ENCODE measurements at places on chromosomes 12 and 14. TPM values are rescaled to one million over a fixed set of nuclear protein-coding genes. Genes with fewer than 3 reads are reported as not detected.
A peak's percentile ranks its signal among the peaks of the same experiment; 100 is the strongest.

FGD6 gene
- polyA plus RNA-seq: 11.4 TPM

DNA sequence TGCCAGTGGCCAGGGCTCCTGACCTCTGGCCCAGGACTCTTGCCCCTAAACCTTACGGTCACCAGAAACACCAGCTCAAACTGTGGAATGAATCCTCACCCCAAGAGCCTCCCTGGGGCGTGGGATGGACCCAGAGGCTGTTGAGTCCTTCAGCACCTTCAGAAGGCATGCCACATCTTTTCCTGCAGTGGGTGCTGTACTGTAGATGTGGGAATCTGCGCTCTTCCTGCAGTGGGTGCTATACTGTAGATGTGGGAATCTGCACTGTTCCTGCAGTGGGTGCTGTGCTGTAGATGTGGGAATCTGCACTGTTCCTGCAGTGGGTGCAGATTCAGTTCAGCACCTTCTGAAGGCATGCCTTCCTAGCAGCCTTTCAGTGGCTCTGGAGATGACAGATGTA is 1.2 kb downstream of the KRT82 start:
- H3K27ac ChIP-seq: no peak overlapping the region
- no peaks in the 10 kb centered on the region for H3K27me3 ChIP-seq
- no peaks in the 10 kb centered on the region for H3K36me3 ChIP-seq
- no peaks in the 10 kb centered on the region for H3K4me1 ChIP-seq
- H3K4me3 ChIP-seq: no peak overlapping the region
- no peak for DNase-seq

GRCh38 chr12:131085125-131085815 is 131.6 kb downstream of the ADGRD1 start:
- no peak overlapping the region for H3K27ac ChIP-seq
- H3K27me3 ChIP-seq: no peaks in the 10 kb centered on the region
- peaks cover 51% of the 10 kb centered on the region for H3K36me3 ChIP-seq
- no peak overlapping the region for H3K4me3 ChIP-seq
- no peak for DNase-seq

LMNTD1 gene
- not detected for polyA plus RNA-seq

DNA sequence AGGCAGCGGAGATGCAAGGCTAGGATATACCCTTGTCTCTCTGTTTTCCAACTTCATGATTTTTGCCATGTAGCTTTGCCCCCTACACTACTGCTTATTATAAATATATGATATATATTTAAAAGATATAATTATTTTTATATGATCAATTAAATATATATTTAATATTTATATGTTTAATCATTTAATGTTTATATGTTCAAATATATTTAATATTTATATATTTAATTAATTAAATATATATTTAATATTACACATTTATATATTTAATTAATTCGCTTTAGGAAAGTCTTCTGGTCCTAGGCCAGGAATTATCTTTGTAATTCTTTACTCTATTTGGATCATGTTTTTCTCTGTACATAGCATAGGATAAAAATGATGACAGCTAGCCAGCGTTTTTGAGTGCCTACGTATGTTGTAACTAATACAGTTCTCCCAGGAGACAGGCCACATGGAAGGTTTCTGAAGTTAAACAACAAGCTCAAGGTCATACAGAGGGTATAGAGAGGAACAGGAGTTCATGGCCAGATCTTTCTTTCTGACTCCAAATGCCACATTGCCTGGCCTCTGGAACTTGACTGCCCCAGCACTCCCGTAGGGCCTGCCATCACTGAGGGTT is 192.5 kb downstream of the KCNA5 start:
- H3K36me3 ChIP-seq: no peaks in the 10 kb centered on the region
- no peaks in the 10 kb centered on the region for H3K27me3 ChIP-seq
- DNase-seq: no peak
- H3K4me3 ChIP-seq: no peak overlapping the region

DNA sequence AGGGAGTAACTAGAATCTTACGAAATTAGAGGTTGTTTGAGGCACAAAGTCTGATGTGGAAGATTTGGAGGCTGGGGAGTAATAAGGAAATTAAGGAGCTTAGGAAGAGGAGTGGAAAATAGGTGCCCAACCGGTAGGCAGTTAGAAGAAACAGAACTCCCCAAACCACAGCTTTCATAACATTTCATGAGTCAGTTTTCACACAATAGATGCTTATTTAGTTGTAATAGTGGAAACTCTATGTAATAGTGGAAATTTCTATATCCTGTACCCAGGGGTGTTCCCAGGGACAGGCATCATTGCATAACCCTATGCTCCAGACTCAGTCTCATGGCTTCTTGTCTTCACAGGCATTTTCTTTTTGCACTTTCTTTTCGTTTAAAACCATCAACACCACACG is 8.3 kb downstream of the C3AR1 start:
- H3K4me1 ChIP-seq: no peaks in the 10 kb centered on the region
- no peak overlapping the region for H3K27ac ChIP-seq
- peaks cover 12% of the 10 kb centered on the region for H3K36me3 ChIP-seq
- no peak for DNase-seq
- H3K27me3 ChIP-seq: no peaks in the 10 kb centered on the region

MAP1LC3B2 gene
- polyA plus RNA-seq: 2.4 TPM

DNA sequence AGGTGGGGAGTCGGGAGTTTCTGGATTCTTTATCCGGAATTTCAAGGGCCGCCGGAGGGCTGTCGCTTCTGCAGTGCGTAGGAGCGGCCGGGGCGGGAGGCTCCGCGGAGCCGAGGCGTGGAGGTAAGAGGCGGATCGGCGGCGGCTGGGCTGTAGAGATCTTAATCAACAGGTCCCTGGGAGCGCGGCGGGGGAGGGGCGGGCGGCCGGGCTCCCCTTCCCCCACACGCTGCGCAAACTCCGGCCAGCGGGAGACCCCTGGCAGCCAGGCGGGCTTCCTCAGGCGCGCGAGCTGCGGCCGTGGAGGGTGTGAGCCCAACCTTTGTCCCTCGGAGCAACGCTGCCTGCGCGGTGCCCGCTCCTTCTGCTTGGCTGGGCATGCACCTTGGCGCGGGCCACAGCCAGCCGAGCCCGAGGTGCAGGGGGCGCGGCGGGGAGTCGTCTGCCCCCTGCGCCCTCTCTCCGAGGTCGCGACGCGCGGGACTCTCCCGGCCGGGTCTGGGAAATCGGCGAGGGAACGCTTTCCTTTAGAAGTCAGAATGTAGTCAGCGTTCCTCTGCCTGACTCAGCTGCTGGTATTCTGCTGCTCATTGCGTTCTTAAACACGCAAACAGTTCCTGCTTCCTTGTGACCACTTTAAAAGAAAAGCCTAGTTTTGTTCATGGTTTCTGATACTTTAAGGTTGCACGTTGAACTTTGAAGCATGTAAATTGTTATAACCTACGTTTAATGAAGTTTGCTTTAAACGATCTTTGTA is at the start of gene PALS1:
Gene PALS1, plus strand, starts transcription at position 25 of the 757 bp plus-strand sequence. CDS start 37,736 bp downstream, outside the sequence.
- peak; percentile 92 for DNase-seq
- H3K4me3 ChIP-seq: peak within 1 kb of the TSS; percentile 76
- H3K27me3 ChIP-seq: no peaks in the 10 kb centered on the region
- peak within 1 kb of the TSS; percentile 99 for H3K27ac ChIP-seq
- H3K4me1 ChIP-seq: no peaks in the 10 kb centered on the region

DNA sequence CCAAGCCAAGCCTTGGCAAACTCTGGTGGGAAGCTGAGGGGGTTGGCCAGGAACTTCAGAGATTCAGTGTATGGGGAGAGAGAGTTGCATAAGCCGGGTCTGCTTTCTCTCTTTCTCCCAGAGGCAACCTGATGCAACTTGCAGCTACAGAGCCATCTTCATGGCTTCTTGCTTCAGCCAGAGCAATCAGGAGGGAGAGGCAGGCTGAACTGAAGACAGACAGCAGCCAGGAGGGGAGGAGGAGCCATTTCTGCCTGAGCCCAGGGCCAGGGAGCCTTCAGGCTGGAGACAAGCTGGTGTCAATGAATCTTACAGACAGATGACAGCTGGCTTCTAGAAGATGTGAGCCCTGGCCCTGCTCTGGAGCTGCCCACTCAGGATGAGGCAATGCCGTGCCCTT is 18.7 kb downstream of the NPC2 start:
- no peaks in the 10 kb centered on the region for H3K27me3 ChIP-seq
- H3K27ac ChIP-seq: no peak overlapping the region
- no peak for DNase-seq
- H3K4me3 ChIP-seq: no peak overlapping the region
- no peaks in the 10 kb centered on the region for H3K4me1 ChIP-seq
- peaks cover 20% of the 10 kb centered on the region for H3K36me3 ChIP-seq

CLEC4E gene
- 0.06 TPM for polyA plus RNA-seq

PMEL gene
- polyA plus RNA-seq: 2.2 TPM

DNA sequence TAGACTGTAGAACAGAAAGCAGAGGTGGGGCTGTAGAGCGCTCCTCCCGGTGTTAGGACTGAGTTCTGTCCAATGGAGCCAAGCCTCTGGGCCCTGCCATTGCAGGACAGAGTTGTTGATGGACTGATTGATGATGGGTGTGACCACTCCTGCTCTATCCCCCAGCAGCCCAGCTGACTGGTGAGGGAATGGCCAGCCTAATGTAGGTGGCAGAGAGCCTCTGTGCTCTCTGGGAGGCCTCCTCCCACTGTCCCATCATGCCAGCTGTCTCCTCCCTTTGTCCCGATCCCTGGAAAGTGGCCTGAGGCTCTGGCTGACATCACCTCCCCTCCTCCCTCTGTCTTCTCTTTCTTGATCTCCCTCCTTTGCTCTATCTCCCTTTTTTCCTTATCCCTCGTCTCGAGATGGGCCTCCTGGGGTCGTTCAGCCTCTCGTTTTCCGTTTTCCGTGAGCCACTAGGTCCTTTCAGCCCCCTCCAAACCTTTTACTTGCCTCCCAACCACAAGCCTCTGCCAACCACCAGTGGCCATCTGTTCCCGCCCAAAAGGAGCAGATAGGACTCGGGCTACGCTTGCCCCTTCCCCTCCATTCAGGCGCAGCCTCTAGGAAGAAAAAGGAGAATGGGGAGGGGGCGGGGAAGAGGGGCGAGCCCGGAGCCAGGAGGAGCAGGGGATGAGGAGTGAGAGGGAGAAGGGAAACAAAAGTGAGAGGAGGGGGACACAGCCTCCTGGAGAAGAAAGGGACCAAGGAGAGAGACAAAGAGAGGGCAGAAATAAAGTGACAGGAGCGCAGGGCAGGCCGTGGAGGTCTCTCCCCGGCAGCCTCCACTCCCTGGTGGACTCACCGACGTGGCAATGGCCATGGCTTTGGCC is 572 bp downstream of the EFS start:
- peak overlapping the region; percentile 54 for H3K4me3 ChIP-seq
- peaks cover 16% of the 10 kb centered on the region for H3K27me3 ChIP-seq
- DNase-seq: no peak
- peak overlapping the region; percentile 86 for H3K27ac ChIP-seq

CLEC4A gene
- 7.6 TPM for polyA plus RNA-seq

NKX2-1 gene
- not detected for polyA plus RNA-seq

DNA sequence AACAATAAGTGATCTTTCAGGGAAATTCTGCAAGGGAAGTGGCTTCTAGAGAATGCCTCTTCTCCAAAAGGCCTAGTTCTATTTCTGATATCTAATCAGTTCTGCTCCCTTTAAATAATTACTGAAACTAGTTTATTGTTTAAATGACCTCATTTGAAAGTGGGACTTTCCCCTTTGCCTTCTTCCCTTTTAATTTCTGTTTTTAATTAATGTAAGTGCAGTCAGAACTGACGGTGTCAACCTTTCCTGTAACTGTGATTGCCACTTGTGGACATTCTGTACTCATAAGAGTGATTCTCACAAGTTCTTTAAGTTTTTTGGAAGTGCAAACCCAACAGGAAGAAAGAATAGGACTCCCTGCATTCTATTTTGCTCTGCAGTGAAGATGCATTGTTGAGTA is 265.3 kb upstream of the PLEKHG7 start:
- H3K4me3 ChIP-seq: no peak overlapping the region
- no peak for DNase-seq
- H3K27me3 ChIP-seq: peaks cover 1% of the 10 kb centered on the region

DNA sequence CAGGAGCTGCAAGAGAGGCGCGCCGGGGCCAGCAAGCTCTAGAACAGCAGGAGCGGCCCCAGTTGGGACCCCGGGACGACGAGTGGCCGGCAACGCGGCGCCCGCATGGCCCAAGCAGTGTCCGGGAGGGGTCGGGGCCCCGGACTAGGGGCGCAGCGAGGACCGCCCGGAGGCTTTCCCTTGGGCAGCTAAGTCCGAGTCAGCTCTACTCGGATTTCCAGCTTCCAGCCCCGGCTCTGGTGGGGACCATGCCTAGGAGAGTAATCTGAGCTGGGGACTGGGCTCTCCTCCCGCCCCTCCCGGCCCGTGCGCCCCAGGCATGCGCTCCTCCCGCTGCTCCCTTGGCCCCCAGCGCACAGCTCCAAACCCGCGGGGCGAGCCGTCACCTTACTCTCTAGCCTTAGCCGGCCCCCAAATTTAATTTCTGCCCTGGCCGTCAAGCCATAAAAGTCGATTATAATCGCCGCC is 41.6 kb upstream of the CAPRIN2 start:
- no peaks in the 10 kb centered on the region for H3K36me3 ChIP-seq
- no peak overlapping the region for H3K4me3 ChIP-seq
- no peaks in the 10 kb centered on the region for H3K4me1 ChIP-seq
- H3K27ac ChIP-seq: peak overlapping the region; percentile 50
- DNase-seq: no peak

DNA sequence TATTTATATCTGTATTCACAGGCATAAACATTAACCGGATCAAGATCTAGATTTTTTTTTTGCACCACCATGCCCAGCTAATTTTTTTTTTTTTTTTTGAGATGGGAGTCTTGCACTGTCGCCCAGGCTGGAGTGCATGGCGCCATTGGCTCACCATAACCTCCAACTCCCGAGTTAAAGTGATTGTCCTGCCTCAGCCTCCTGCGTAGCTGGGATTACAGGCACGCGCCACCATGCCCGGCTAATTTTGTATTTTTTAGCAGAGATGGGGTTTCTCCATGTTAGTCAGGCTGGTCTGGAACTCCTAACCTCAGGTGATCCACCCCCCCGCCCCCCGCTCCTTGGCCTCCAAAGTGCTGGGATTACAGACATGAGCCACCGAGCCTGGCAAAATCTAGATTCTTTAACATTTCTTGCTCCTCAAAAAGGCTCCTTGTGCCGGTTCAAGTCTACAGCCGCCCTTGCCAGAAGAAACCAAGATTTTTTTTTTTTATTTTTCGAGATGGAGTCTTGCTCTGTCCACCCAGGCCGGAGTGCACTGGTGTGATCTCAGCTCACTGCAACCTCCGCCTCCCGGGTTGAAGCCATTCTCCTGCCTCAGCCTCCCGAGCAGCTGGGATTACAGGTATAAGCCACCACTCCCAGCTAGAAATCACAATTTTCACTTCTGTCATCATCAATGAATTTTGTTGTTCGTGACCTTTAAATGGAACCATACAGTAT is 36.9 kb upstream of the SLC2A3 start:
- peaks cover 19% of the 10 kb centered on the region for H3K27me3 ChIP-seq
- no peaks in the 10 kb centered on the region for H3K36me3 ChIP-seq
- H3K4me1 ChIP-seq: no peaks in the 10 kb centered on the region

GRCh38 chr12:104713444-104713843 is 244.6 kb downstream of the SLC41A2 start:
- H3K4me3 ChIP-seq: no peak overlapping the region
- H3K27me3 ChIP-seq: no peaks in the 10 kb centered on the region
- H3K4me1 ChIP-seq: no peaks in the 10 kb centered on the region
- H3K27ac ChIP-seq: no peak overlapping the region
- no peaks in the 10 kb centered on the region for H3K36me3 ChIP-seq

- no peak for DNase-seq
- H3K27ac ChIP-seq: no peak overlapping the region
- no peaks in the 10 kb centered on the region for H3K4me1 ChIP-seq
Measured at GRCh38 chr12:28132398-28132797, 57.9 kb upstream of the CCDC91 start.
